ENCODE measurements at places on chromosomes 6 and 20. TPM values are rescaled to one million over a fixed set of nuclear protein-coding genes. Genes with fewer than 3 reads are reported as not detected.
A peak's percentile ranks its signal among the peaks of the same experiment; 100 is the strongest.

Gene BPI
- not detected for total RNA-seq

Gene GNAS-AS1
- 1.1 TPM for total RNA-seq

Gene IL20RA
- total RNA-seq, result 13.3 TPM

Gene ESR1
- 5.7 TPM for total RNA-seq

Gene C6orf58
- total RNA-seq, result not detected

Gene TMEM14A
- total RNA-seq, result 12.3 TPM

Gene CHD6
- total RNA-seq, result 42.3 TPM

GRCh38 chr6:3766214-3766613 lies 14.7 kb upstream of the PXDC1 start:
- H3K36me3 ChIP-seq, result no peaks in the 10 kb centered on the region
- no peak overlapping the region for H3K27ac ChIP-seq
- H3K27me3 ChIP-seq, result no peaks in the 10 kb centered on the region
- H3K4me1 ChIP-seq, result no peaks in the 10 kb centered on the region
- no peak for DNase-seq
- H3K4me3 ChIP-seq, result no peak overlapping the region

- peaks cover 39% of the 10 kb centered on the region for H3K36me3 ChIP-seq
- H3K27ac ChIP-seq, result peak overlapping the region; percentile 77
- peak; percentile 96 for DNase-seq
- H3K4me1 ChIP-seq, result peaks cover 20% of the 10 kb centered on the region
Observed at GRCh38 chr6:52503851-52504781, 72.7 kb downstream of the TRAM2 start.

- H3K4me3 ChIP-seq, result no peak overlapping the region
- H3K4me1 ChIP-seq, result no peaks in the 10 kb centered on the region
- H3K27ac ChIP-seq, result peak overlapping the region; percentile 55
Observed at GRCh38 chr6:155528982-155529453, 73.4 kb upstream of the NOX3 start.

- no peaks in the 10 kb centered on the region for H3K4me1 ChIP-seq
- H3K4me3 ChIP-seq, result no peak overlapping the region
- no peak for DNase-seq
Observed at GRCh38 chr20:16001286-16001685, 572.0 kb downstream of the KIF16B start.

DNA sequence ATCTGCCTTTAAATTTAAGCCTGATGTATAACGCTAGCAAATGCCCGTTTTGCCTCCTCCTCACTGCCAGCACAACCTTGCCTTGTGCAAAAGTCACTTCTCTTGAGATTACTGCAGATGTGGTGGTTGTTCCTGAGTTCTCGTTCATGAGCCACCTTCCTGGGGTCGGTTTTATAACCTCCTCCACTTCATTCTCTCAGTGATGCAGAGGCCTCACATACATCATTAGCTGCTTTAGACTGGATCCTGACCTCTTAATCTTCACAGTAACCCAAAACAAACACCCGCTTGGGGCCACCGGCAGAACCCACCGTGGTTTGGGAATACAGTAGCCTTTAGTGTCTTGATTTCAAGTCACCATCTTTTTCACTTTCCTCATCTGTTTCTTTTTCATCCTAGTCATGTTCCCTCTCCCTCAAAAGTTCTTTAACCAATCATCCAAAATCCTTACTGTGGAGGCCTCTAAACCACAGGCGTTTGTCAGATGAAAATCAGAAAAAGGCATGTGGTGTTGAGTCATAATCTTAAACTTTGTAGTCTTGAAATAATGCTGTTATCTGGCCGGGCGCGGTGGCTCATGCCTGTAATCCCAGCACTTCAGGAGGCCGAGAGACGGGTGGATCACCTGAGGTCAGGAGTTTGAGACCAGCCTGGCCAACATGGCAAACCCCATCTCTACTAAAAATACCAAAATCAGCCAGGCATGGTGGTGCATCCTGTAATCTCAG lies 430.3 kb upstream of the SOX4 start:
- H3K27me3 ChIP-seq, result no peaks in the 10 kb centered on the region
- no peaks in the 10 kb centered on the region for H3K4me1 ChIP-seq
- no peak overlapping the region for H3K4me3 ChIP-seq
- no peak for DNase-seq
- no peak overlapping the region for H3K27ac ChIP-seq

DNA sequence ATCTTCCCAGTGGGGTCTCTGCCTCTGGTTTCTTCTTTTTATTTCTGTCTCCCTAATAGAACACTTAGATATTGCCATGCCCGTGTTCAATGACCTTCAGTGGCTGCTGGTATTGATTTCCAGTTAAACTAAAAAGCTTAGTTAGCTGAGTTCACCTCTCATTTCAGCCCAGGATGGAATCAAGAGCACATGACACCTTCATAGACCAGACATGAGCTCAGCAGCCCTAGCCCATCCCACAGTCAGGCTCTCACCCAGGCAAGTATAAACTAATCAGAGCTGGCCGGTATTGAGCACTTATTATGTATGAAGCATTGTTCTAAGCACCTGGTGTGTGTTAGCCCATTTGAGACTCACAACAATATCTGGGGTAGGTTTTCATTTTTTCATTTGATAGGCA lies 33.7 kb upstream of the PLEKHG1 start:
- H3K36me3 ChIP-seq, result no peaks in the 10 kb centered on the region
- no peak overlapping the region for H3K27ac ChIP-seq
- DNase-seq, result no peak
- no peaks in the 10 kb centered on the region for H3K27me3 ChIP-seq
- no peaks in the 10 kb centered on the region for H3K4me1 ChIP-seq

- no peak overlapping the region for H3K27ac ChIP-seq
- no peaks in the 10 kb centered on the region for H3K27me3 ChIP-seq
- peaks cover 27% of the 10 kb centered on the region for H3K36me3 ChIP-seq
- H3K4me3 ChIP-seq, result no peak overlapping the region
- peaks cover 6% of the 10 kb centered on the region for H3K4me1 ChIP-seq
- DNase-seq, result no peak
Observed at GRCh38 chr6:138428944-138429598, 25.0 kb downstream of the HEBP2 start.

GRCh38 chr6:37589941-37590340 lies 90.2 kb upstream of the CCDC167 start:
- H3K27me3 ChIP-seq, result no peaks in the 10 kb centered on the region
- no peak overlapping the region for H3K4me3 ChIP-seq
- H3K27ac ChIP-seq, result no peak overlapping the region
- no peaks in the 10 kb centered on the region for H3K36me3 ChIP-seq
- no peak for DNase-seq

DNA sequence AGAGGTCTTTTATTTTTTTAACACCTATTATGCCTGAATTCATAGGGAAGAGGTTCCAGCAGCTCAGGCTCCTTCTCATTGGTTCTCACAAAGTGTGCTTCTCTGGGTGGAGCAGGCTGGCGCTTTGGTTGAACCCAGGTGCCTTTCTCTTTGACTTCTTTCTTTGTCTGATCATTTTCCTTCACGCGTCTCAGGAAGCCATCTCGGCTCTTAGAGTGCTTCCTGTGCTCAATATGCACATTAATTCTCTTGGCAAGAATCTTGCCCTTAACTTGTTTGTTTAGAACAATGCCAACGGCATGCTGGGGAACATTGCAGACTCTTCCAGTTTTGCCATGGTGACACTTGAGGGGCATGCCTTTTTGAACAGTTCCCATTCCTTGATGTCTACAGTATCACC lies 44.2 kb upstream of the RNF24 start:
- DNase-seq, result no peak
- H3K4me1 ChIP-seq, result peaks cover 25% of the 10 kb centered on the region
- H3K36me3 ChIP-seq, result no peaks in the 10 kb centered on the region
- no peak overlapping the region for H3K4me3 ChIP-seq
- H3K27ac ChIP-seq, result no peak overlapping the region
- H3K27me3 ChIP-seq, result no peaks in the 10 kb centered on the region

DNA sequence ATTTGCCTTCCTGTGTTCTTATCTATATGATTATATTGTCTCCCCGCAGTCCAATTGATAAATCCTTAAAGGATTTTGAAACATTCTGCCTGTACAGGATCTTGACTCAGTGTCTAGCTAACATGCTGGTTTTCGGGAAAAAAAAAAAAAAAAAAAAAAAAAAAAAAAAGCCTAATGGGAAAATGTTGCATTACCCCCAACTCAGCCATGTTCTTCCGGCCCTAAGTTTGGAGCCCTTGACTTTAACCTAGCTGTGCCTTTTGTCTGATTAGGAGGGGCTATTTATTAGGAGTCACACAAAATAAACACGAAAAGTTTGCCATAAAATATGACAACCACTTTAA lies 244.4 kb upstream of the TCF21 start:
- H3K27me3 ChIP-seq, result no peaks in the 10 kb centered on the region
- no peaks in the 10 kb centered on the region for H3K36me3 ChIP-seq
- DNase-seq, result no peak
- no peaks in the 10 kb centered on the region for H3K4me1 ChIP-seq
- no peak overlapping the region for H3K27ac ChIP-seq

DNA sequence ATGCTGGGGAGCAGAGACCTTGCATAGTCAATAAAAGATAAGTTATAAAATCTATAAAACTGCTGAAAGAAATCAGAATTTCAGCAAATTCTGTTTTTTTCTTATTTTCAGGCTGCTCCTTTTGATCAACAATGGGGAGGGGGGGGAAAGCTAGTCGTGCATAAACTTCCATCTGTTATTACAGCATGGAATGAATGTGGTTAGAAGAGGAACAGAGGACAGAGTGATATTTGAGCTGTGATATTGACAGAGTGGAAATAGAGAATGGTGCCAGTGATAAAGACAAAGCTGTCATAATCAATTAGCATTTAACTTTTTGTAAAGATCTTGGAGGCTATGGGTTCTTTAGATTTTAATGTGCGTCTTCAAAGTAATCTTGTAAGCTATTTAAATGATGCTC lies 43.4 kb upstream of the QKI start:
- no peak overlapping the region for H3K27ac ChIP-seq
- DNase-seq, result no peak
- H3K27me3 ChIP-seq, result no peaks in the 10 kb centered on the region
- H3K36me3 ChIP-seq, result no peaks in the 10 kb centered on the region

DNA sequence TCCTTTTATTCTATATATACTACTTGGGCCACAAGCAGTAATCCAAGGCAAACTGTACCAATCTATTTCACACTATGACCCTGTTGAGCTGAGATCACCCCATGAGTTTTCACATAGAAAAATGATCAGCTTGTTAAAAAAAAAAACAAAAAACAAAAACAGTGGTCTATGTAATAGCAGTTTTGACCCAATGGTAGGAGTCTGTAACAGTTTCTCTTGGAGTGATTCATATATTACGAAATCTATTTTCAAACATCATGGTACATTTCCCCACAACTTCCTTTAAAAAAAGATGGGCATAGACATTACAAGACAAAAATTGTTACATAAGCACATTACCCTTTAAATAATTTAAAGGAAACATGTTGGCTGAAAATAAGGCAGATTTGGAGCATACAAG lies 78.1 kb downstream of the PRSS35 start:
- no peak for DNase-seq
- no peaks in the 10 kb centered on the region for H3K36me3 ChIP-seq
- no peaks in the 10 kb centered on the region for H3K4me1 ChIP-seq

- DNase-seq, result no peak
- peaks cover 7% of the 10 kb centered on the region for H3K27me3 ChIP-seq
- no peaks in the 10 kb centered on the region for H3K4me1 ChIP-seq
- H3K27ac ChIP-seq, result no peak overlapping the region
- no peak overlapping the region for H3K4me3 ChIP-seq
Observed at GRCh38 chr20:23869520-23869919, 10.0 kb downstream of the CST5 start.

DNA sequence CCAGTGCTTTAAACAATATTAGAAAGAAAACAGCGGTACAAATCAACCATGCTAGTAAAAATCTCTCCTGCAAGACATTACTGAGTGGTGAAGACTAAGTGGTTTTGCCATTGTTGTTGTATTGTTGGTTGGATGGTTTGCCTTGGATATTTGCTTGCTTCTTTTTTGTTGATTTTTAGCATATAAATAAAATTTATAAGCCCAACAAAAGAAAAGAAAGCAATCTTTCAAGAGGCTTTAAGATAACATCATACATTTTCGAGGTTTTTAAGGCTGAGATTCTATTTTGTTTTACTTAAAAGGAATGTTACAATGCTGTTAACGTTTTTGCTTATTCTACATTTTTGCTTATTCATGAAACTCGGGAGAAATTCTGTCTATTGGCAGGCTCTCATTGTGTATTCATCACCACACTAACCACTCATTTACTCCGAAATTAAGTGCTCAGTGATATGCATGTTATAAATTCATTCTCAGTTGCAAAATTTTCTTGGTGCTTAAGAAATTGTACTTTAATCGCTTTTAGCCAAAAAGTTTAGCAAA lies 139.1 kb downstream of the LAMA2 start:
- no peak overlapping the region for H3K27ac ChIP-seq
- H3K27me3 ChIP-seq, result no peaks in the 10 kb centered on the region
- H3K36me3 ChIP-seq, result no peaks in the 10 kb centered on the region
- H3K4me1 ChIP-seq, result no peaks in the 10 kb centered on the region

DNA sequence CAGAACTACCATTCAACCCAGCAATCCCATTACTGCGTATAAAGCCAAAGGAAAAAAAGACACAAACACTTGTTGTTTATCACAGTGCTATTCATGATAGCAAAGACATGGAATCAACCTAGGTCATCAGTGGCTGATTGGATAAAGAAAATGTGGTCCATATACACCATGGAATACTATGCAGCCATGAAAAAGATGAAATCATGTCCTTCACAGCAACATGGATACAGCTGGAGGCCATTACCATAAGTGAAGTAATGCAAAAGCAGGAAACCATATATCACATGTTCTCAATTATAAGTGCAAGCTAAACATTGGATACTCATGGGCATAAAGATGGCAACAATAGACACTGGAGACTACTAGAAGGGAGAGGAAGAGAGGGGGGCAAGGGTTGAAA lies 299.6 kb downstream of the ADGRG6 start:
- no peak overlapping the region for H3K27ac ChIP-seq
- no peak overlapping the region for H3K4me3 ChIP-seq
- no peaks in the 10 kb centered on the region for H3K36me3 ChIP-seq
- H3K27me3 ChIP-seq, result no peaks in the 10 kb centered on the region
- H3K4me1 ChIP-seq, result no peaks in the 10 kb centered on the region

DNA sequence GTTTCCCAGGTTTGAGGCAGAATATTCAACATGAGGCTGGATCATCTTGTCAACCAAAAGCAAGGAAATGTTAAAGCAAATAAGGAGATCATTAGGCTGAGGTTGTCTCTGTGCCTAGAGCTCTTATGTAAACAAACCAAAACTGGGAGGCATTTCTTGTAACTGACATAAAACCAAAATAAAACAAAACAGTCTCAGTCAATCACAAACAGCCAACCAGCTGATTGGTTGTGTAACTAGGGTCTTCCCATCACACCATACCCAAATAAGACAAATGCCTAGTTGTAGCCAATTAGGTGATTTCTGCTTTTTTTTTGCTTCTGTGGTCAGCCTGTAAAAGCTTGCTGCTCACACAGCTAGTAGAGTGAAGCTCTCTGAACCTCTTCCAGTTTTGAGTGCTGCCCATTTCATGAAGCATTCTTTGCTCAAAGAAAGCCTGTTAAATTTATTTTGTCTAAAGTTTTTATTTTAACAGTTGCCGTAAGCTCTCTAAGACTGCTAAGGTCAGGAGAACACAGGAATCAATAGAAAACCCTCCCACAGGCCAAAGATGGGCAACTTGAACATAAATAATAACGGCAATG lies 8.9 kb upstream of the FITM2 start:
- H3K27me3 ChIP-seq, result peaks cover 7% of the 10 kb centered on the region
- no peak overlapping the region for H3K4me3 ChIP-seq
- no peaks in the 10 kb centered on the region for H3K36me3 ChIP-seq
- H3K4me1 ChIP-seq, result no peaks in the 10 kb centered on the region
- no peak for DNase-seq

Data from upper lobe of right lung (tissue), 1 donor.